ENCODE measurements at places on chromosomes 6 and 20.

GRCh38 chr6:131688286-131688685 lies 12.9 kb downstream of the OR2A4 start:
- DNase-seq, result no peak

DNA sequence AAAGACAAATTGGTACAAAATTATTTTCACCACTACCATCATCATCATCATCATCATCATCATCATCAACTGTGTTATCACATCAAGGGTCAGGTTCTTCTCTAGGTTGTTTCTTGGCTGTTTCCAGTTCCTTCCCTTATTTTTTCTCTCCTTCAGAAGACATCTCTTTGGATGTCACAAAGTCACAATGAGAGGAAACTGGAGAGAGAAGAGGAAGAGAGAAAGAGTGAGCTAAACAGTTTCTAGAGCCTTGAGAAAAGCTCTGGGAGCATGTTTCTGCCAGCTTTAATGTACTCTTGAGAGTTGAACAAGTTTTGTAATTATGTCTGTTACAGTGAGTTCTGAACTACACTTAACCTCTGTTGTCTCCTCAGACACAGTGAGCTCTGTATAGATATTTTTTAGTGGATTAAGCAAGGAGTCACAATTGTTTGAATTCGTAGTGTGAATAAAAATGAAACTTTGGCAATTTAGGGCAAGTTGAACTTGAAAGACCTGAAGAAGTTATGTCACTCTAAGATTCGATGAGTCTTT lies 123.0 kb upstream of the AKIRIN2 start:
- DNase-seq, result no peak

- DNase-seq, result no peak
Observed at GRCh38 chr6:148328876-148329555, 13.6 kb upstream of the SASH1 start.

DNA sequence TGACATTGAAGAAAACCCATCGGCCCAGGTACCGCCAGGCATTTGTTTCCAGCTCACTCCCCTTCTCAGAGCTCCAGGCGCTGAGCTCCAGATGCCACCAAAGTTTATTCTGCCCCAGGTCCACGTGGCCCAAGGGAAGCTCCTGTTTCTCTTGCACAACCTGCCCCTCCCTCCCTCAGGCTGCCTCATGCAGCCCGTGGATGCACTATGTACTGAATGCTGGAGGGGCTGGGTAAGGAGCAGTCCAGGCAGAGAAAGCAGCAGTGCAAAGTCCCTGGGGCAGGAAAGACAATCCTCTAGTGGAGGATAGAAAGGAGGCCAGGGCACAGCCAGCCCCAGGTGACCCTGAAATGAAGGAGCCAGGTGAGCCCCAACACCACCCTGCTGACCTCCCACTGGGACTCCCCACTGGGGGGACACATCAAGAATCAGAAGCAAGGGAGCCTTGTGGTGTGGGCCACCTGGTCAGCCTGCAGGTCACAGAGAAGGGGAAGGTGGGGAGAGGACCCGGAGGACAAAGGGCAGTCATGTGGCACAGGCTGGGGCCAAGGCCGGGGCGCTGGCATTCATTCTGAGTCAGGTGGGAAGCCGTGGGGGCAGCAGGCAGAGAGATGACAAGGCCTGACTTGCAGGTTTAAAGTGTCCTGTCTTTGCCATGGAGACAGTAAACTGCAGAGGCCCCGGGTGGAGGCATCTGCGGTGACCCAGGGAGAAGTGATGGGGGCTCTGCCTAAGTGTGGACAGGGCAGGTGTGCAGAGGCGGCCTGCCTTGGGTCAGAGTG lies 230.1 kb downstream of the PREX1 start:
- no peak for DNase-seq

- DNase-seq, result no peak
Observed at GRCh38 chr6:119896806-119897205, 547.2 kb upstream of the MAN1A1 start.

GRCh38 chr6:89528866-89529265 lies 95.9 kb downstream of the ANKRD6 start:
- no peak for DNase-seq

- DNase-seq, result no peak
Observed at GRCh38 chr6:142713959-142714358, 231.0 kb downstream of the HIVEP2 start.

DNA sequence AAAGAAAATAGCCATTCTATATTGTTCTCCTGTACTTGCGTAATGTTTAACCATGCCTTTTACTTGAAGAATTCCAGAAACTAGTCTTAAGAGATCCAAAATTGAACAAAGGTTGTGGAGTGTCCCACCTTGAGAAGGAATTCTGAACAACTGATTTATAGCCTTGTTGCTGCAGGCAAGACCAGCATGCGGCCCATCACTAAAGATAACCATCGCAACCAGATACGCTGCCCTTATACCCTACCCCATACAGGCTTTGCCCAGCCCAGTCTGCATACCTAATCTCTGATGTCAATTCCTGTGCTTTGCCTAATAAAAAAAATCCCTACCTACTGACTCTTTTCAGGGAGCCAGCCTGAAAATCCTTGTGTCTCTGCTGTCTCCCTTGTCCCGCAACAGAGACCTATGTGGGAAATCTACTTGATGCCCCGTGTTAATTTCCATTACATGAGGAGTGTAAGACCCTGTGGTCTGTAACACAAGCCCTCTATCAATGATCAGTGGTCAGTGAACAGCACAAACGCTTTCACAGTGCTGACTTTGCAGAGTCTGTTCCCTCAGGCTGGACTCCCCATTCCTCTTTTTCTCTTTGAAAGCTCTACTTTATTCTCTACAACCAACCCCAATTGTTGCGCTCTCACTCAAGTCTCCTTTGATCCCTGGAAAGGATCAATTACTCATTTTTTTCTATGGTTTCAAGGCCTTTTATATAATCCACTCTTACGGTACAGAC lies 125.7 kb upstream of the BTBD3 start:
- peak; percentile 21 for DNase-seq

DNA sequence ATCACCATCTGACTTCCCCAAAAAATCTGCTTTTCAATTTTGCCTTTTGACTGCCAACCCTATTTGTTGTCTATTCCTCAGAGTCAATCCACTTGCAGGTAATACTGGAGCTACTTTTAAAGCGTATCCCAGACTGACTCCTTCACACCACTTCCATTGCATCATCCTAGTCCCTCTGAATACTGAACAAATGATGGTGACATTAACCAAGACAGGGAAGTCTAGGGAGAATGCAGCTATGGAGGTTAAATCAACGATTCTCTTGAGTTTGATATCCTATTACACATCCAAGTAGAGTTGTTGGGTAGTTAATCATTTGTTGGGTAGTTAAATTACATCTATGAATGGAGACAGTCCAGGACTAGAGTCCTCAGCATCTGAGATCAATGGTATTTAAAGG lies 2.0 kb downstream of the OGFRL1 start:
- no peak for DNase-seq

- DNase-seq, result no peak
Observed at GRCh38 chr20:971346-971745, 30.8 kb downstream of the RSPO4 start.

DNA sequence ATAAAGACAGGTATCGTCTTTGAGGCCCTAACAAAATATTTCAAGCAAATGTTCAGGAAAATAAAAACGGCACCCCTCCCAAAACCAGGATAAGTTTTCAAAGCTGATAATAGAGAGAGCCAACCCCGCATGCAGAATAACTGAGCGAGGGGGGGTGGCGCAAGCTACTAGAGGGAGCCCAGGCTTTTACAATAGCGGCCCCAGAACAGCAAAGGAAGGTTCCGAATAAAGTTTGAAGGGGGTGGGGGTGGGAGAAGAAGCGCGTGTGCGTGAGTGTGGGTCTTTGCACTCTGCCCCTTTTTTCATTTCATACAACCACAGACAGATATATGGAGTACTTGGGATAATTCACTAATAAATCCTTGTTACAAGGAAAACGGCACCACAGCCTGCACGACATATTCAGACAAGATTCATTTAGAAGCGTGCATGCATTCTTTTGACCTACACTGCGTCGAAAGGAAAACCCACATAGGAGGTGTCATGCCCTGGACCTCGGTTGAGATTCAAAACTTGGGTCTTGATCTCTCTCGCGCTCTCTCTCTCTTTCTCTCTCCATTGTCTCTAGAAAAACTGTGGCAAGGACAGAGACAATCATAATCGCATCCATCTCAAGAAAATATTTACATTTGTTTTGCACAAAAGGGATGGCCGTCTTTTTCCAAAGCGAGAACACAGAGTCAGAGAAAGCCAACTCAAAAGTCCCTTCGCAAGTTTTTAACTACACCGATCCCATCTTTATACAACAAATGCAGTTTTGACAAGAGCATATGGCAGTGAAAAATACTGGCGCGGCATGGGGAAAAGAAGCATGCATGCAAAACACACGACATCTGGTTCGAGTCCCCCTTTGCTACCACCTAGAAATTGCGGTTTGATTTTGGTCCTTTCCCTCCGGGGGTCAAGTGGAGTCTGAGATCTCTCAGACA lies 1.6 kb downstream of the OLIG3 start:
- no peak for DNase-seq

GRCh38 chr20:22824077-22824476 lies 211.0 kb upstream of the SSTR4 start:
- no peak for DNase-seq

DNA sequence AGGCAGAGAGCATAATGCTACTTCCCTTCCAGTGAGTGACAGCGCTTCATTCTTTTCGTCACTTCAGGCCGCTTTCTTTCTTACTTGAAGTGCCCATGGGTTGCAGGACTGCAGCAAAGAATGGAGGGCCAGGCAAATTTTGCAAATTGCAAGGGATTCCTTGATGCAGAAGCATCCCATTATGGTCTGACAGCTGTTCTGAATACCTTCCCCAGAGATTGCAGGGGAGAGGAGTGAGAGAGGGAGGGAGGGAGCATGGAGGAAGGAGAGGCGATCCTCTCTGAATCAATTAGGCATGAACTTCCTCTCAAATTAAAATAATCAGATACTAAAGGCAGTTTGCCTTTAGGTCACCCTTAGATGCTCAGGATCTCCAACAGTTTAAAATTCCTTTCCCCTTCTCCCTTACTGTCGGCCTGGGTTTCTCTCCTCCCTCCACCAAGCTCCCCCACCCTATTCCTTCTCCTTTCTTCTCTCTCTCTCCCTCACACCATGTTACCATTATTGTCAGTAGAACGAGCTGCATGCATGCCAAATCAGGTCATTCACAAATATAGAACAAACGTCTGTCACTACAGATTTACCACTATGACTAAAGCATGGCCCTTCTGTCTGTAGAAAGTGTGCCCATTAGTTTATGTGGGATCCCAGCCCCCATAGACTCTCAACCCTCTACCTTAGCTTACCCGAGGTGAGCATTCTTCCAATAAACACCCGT lies 289.2 kb downstream of the CD83 start:
- DNase-seq, result no peak

DNA sequence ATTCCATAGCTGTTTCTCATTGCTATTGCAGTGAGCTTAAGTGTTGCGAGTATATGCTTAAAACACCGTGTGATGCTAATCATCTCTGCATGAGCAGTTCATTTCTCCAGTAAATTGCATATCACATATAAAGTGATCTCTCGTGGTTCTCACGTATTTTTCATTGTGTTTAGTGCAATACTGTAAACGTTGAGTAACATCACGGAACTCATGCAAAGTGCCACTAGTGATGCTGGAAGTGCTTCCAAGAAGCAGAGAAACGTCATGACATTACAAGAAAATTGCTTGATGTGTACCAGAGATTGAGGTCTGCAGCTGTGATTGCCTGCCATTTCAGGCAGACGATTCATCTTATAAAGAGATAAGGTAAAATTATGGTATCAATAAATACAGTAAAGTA lies 830.4 kb downstream of the GRIK2 start:
- no peak for DNase-seq

- no peak for DNase-seq
Observed at GRCh38 chr6:148109732-148110131, 232.9 kb upstream of the SASH1 start.

GRCh38 chr6:27138837-27139755 lies 108.4 kb upstream of the PRSS16 start:
- DNase-seq, result peak; percentile 79

DNA sequence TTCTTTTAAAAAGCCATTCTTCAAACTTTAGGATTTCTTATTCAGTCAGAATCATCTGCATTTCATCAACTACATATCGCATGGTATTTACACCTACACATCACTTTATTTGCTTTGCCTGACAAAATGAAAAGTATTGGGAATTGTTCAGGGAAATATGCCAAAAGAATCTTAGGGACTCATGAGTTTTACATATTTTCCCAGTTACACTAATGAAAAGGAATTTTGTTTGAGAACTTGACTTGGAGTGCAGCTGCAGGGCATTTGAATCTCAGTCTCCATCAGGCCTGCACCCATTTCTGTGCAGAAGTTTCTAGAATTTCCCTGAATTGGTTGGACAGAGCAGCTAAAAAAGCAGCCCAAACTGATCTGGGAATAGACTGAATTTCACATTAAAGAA lies 65.3 kb downstream of the MTHFD1L start:
- peak; percentile 95 for DNase-seq

GRCh38 chr6:55953335-55953734 lies 77.9 kb upstream of the BMP5 start:
- peak; percentile 35 for DNase-seq

DNA sequence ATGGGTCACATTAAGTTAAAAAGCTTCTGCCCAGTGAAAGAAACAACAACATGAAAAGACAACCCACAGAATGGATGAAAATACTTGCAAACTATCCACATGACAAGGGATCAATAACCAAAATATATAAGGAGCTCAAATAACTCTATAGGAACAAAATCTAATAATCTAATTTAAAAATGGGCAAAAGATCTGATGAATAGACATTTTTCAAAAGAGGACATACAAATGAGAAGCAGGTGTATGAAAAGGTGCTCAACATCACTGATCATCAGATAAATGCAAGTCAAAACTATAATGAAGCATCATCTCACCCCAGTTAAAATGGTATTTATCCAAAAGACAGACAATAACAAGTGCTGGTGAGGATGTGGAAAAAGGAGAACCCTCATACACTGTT lies 21.0 kb upstream of the ELMO2 start:
- no peak for DNase-seq

DNA sequence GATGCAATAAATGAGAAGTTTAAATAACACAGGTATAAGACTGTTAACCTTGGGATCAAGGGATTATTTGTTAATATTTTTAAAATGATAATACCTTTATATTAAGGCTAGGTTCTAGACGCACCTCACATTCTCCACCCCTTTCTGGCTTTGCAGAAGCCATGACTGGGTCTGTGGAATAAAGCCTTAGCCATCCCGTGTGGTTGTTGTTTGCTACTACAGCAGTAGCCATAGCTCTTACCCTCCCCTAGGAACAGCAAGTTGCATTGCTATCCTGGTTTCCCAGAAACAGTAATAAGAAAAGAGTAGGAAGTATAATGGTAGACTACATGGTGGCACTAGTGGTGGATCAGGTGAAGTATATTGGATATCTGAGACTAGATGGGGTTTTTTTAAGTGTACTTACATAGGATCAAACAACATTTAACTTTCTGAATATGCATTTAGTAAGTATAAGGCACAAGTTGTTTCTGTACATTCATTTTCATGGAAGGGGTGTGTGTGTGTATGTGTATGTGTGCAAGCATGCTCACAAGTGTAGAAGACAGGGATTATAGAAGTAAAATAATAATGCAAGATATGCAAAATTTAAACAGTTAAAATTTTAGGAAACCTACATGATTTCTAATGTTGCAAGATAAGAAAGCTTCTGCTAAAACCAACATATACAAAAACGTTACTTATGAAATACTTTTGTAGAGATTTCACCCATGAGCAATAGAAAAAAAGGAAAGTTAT lies 384.2 kb downstream of the PRKN start:
- DNase-seq, result no peak

Data from fibroblast of skin of back (primary cell).